Motor neuron (in vitro differentiated cells): ENCODE measurements at places on chromosomes 12 and 14. TPM values are rescaled to one million over a fixed set of nuclear protein-coding genes. Genes with fewer than 3 reads are reported as not detected.
A peak's percentile ranks its signal among the peaks of the same experiment; 100 is the strongest.

DNA sequence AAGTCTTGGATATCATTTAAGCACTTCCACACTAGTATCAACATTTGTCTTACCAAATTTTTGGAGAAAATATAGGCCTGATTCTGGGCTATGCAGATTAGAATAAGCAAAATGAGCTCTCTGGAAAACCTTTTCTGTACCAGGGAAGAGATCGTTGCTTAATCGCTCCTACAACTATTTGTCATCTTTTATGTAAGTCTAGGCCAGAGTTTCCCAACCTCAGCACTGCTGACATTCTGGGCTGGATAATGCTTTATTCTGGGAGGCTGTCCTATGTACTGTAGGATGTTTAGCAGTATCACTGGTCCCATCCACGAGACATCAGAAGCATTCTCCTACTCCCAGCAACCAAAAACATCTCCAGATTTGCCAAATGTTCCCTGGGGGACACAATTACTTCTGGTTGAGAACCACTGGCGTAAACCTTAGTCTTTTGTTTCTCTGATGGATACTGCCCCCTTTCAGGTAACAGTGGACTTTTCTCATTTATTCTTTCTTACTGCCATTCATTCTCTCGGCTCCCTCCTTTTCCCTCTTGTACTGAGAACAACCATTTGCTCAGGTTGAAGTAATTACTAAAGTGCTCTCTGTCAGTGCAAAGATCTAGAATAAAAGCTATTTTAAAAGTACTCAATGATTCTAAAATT is 316.9 kb upstream of the E2F7 start:
- ATAC-seq, result no peak

GRCh38 chr14:67908052-67908754 is 88.6 kb downstream of the RAD51B start:
- no peak for ATAC-seq

- ATAC-seq, result no peak
These were observed 249.1 kb upstream of the FAR2 start for GRCh38 chr12:28899951-28900350.

GRCh38 chr12:108717243-108717642 is 14.1 kb downstream of the CORO1C start:
- no peak for ATAC-seq

DNA sequence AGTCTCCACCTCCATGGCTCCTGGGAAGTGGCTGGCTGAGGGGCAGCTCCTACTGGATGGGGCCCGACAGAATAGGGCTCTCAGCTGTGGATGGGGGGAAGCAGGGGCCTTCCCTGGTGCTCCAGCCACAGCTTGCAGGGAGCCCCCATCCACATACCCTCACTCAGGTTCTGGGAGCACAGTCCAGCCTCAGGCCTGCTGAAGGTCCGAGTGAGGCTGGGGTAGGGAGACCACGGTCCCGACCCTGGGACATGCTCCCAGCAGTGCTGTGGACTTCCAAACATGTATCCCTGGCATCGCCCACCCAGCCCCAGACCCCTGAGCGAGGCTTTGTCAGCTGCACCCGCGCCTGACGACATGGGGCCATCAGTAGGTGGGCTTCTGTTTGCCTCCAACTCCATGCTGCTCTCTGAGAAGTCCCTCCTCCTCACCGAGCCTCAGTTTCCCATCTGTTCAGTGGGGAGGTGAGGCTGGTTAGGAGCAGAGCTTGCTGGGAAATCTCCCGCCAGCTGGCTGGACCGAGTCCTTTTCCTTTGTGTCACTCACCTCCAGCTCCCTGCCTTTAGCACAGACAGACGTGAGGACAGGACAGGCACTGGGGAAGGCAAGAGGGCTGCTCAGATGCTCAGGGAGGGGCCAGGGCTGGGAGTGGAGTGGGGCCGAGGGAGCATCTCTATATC is 9.1 kb upstream of the ATG101 start:
- no peak for ATAC-seq

DNA sequence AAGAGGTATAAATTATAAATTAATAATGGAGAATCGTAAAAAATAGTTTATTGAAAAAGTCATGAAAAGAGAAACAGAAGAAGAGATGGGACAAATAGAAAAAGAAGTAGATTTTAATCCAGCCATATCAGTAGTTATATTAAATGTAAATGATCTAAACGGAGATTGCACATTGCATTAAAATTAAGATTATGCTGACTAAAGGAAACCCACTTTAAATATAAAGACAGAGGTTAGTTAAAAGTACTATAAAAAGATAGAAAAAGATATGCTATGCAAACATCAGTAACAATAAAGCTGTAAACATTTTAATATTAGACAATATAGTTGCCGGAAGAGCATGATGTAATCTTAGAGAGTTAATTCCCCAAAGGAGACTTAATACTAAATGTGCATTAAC is 5.4 kb upstream of the MBIP start:
- no peak for ATAC-seq

DNA sequence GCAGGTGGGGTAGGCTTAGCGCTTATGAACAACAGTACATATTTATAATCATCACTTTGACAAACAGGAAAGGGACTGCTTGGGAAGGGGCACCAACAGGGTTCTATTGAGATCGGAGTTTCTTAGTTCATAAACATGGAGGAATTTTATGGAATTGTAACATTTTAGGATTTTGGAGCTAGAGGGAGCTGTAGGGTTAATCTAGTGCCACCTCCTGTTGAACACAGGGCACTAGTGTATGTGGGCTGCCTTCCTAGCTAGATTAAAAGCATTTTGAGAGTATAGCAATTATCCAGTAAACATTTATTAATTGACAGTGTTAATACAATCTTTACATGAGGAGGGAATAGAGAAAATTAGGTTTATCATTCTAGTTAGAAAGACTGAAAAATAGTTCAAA is 23.1 kb upstream of the TBC1D30 start:
- ATAC-seq, result no peak

DNA sequence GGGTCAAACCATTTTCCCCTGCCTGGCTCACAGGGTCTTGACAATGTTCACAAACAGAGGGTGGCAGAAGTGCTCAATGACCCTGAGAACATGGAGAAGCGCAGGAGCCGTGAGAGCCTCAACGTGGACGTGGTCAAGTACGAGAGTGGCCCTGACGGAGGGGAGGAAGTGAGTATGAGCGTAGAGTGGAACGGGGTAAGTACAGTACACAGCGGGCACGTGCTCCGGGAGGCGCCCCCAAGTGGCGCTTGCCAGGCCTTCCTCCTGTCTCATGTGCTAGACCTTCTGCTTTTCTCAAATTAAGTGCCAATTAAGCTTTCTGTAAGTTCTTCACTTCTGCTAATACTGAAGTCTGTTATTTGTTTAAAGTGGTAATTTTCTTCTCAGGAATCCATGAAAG is 35.9 kb downstream of the XRCC3 start:
- ATAC-seq, result peak; percentile 60

DNA sequence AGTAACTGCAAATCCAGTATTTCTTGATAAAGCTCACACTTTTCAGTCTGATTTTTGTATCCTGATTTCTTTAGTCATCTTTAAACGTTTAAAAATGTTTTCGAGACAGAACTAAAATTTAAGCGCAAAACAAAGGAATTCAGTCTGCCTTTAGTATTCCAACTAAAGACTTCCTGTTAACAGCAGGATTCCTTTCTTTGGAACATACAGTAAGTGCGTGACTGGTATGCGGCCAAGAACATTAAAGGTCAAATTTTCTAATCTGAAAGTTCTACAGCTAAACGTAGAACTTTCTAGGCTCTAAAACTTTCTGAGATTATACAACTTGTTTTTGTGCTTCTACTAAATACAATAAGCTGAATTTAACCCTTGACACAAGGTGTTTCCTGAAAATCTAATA is 9.9 kb downstream of the SAV1 start:
- no peak for ATAC-seq

GRCh38 chr12:9880532-9881078 is 684 bp upstream of the KLRF2 start:
- no peak for ATAC-seq

GRCh38 chr14:94321421-94322271 is 1.5 kb downstream of the SERPINA6 start:
- ATAC-seq, result no peak

DNA sequence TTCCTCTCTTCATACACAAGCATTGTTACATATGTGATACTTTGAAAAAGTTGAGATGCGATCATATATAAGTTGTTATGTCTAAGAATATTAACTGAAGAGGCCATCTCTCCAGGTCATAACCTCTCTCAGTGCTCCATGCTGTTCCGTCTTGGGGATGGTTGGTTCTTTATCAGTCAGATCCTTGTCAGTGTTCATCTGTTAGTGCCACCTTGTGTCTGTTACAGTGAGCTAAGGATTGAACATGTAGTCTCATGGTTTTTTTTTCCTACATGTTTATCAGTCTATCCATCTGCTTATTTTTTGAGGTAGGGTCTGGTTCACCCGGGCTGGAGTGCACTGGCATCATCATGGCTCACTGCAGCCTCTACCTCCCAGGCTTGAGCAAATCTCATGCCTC is 30.5 kb downstream of the EP400 start:
- ATAC-seq, result peak; percentile 24

GRCh38 chr12:89657066-89657465 is 51.6 kb downstream of the ATP2B1 start:
- ATAC-seq, result no peak

GRCh38 chr12:2373307-2373706 is 320.5 kb downstream of the CACNA1C start:
- no peak for ATAC-seq

- no peak for ATAC-seq
These were observed 7.7 kb downstream of the SLC39A5 start for GRCh38 chr12:56237552-56237951.

DNA sequence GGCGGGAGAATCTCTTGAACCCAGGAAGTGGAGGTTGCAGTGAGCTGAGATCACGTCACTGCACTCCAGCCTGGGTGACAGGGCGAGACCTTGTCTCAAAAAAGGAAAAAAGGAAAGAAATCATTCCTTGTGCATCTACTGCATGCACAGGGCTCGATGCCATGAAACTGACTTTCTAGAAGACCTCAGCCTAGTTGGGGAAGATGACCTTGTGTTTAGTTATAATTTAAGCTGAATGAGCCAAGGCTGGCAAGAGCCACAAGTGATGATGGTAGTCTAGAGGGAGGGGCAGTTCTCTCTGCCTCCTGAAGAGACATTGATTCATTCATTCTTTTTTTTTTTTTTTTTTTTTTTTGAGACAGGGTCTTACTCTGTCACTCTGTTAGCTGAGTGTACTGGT is 24.2 kb downstream of the ACACB start:
- ATAC-seq, result no peak

DNA sequence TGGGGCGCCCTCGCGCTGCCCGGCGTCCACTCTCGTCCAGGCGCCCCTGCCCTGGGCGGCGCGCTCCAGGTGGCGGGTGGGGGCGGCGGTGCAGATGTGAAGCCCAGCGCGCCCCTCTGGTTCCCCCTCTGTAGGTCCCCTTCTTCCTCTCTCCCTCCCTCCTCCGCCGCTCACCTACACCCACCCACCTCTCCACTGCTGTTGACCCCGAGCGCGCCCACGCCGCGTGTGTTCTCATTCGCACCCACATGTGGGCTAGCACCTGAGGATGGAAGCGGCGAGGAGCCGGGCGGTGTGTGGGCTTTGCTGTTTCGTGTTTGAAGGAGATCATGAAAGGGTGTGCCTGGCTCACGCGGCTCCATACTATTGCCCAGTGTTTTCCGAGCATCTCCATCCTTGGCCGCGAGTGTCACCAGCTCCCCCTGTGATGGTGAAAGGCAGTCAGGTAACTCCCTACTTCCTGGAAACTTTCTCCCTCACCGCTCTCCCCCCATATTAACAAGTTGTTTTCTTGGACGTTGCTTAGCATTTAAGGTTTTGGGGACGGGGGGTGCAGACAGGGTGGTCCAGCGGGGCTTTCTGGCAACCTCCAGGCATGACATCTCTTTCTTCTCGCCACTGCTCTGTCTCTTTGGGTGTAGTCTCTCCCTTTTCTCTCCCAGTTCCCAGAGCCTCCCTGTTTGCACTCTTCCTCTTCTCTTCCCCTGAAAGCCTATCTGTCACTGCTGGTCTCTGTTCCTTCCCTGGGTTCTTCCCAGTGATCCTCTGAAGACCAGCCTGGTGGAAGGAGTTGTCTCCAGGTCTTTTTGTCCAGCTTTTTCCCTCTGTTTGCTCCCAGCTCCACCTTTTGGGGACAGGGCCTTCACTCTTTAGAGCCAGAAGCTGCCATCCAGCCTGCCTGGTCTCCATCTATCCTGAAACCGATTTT is 1.6 kb downstream of the CACNA1C start:
- peak; percentile 71 for ATAC-seq

- no peak for ATAC-seq
These were observed 262.6 kb downstream of the ADAMTS20 start for GRCh38 chr12:43289426-43289801.

GRCh38 chr14:64244279-64244678 is 49.9 kb downstream of the ESR2 start:
- no peak for ATAC-seq

DNA sequence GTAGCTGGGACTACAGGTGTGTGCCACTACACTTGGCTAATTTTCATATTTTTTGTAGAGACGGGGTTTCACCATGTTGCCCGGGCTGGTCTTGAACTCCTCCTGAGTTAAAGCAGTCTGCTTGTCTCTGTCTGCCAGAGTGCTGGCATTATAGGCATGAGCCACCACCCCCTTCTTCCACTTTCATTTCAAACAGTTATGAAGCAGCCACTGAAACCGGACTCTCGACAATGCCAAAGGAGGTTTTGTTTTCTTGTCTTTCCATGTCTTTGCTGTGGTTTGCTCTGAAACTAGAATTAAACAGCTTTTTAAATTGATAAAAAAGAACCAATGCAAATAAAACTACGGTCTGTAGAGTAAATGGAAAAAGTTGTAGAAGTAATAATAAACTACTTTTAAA is 30.4 kb downstream of the RAP1B start:
- ATAC-seq, result no peak

- ATAC-seq, result no peak
These were observed 113.6 kb downstream of the GALC start for GRCh38 chr14:87879389-87879788.

GRCh38 chr14:78029601-78030372 is 140.4 kb upstream of the NRXN3 start:
- no peak for ATAC-seq

- ATAC-seq, result no peak
These were observed 12.9 kb downstream of the DYRK2 start for GRCh38 chr12:67661311-67662021.

GRCh38 chr12:75658286-75658685 is 146.9 kb upstream of the KRR1 start:
- ATAC-seq, result no peak

Gene DCD
- total RNA-seq, result not detected in 2 replicates

Gene KRT74
- total RNA-seq, result 0.14 and 0.23 TPM in 2 replicates

Gene OR6C4
- 0.31 TPM in 1 of 2 replicates, not detected in the other for total RNA-seq

Gene TRPV4
- total RNA-seq, result 2.9 and 4.2 TPM in 2 replicates

Gene TMEM132C
- 0.55 and 0.67 TPM in 2 replicates for total RNA-seq

Gene ANP32D
- total RNA-seq, result 0.95 and 2.1 TPM in 2 replicates

Gene ESR2
- 0.82 and 0.88 TPM in 2 replicates for total RNA-seq

Gene AVPR1A
- total RNA-seq, result 0.38 and 0.49 TPM in 2 replicates

Gene HVCN1
- 0.27 and 0.52 TPM in 2 replicates for total RNA-seq

Gene PRR4
- 8.2 and 11.9 TPM in 2 replicates for total RNA-seq

Gene KRT79
- not detected in 2 replicates for total RNA-seq

Gene SOAT2
- not detected in 2 replicates for total RNA-seq

Gene SERPINA12
- not detected in 2 replicates for total RNA-seq

Gene TMEM117
- total RNA-seq, result 8.2 and 9.0 TPM in 2 replicates

Gene TMEM233
- total RNA-seq, result 2.8 TPM in 2 replicates

Gene HIF1A
- total RNA-seq, result 59.2 and 64.0 TPM in 2 replicates

Gene P2RX7
- total RNA-seq, result 0.17 and 0.19 TPM in 2 replicates

Gene HOXC11
- total RNA-seq, result 0.57 and 0.58 TPM in 2 replicates
